Muscle of back (tissue), 13 donors: ENCODE measurements at places on chromosomes 1 and 21.
A peak's percentile ranks its signal among the peaks of the same experiment; 100 is the strongest.

GRCh38 chr1:21149855-21150432, 26.8 kb downstream of the EIF4G3 start:
- DNase-seq: peak; percentile 94

GRCh38 chr1:109788695-109789521, 25.2 kb upstream of the EPS8L3 start:
- DNase-seq: no peak

DNA sequence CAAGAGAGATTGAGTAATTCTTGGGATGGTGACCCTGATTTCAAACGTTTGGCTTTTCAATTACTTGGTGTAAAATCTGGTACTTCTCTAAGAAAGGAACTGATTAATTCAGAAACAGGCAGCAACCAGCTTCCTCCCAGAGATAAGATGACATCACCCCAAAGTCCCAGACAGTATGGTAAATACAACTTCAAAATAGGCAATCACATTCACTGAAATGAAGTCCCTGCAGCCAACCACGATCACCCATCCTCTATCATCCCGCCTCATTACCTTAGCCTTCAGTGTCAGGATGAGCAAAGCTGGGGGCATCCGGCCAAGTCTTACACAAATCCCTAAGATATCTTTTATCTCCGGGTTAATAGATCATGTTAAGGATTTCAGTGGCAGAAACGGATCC, 26.4 kb upstream of the RUNX1 start:
- DNase-seq: peak; percentile 35

GRCh38 chr1:227796359-227796915, 19.0 kb upstream of the PRSS38 start:
- DNase-seq: no peak

- no peak for DNase-seq
Measured at GRCh38 chr1:3021801-3022401, 634 bp downstream of the ACTRT2 start.

- DNase-seq: no peak
Measured at GRCh38 chr1:158101927-158102326, 78.8 kb upstream of the CD1D start.

GRCh38 chr1:50279622-50280330, 143.5 kb downstream of the DMRTA2 start:
- DNase-seq: peak; percentile 3

DNA sequence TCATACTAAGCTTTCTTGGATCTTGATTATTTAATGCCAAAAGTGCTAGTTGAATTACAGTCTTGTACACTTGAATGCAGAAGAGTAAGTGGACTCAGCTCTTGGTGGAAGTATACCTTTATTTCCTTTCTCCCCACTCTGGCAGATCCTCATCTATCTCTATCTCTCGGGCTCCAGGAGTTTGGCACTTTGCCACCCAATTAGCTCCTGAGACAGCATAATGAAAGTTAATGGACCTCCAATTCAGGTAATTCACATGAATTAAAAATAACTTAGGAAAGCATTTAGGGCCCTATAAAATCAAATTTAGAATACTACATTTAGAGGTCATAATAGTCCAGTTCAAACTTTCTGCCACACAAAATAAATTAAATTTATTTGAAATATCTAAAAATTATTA, 67.4 kb downstream of the OLFM3 start:
- no peak for DNase-seq

DNA sequence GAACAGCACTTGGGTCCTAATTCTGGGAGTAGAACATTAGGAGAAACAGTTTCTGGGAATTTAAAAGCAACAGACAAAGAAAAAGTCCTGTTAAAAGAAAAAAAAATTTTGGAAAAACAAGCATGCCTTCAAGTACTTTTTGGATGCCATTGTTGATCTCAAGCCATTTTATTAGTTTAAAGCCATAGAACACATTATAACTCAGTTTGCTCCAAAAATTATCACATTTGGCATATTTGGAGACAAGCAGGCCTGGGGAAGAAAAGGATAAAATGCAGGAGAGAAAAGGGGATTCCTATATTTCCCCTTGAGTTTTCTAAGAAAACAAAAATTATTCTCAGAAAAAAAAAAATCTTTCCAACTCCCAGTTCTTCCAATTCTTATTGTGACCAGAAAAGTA, 146.8 kb downstream of the TENT5C start:
- DNase-seq: no peak

DNA sequence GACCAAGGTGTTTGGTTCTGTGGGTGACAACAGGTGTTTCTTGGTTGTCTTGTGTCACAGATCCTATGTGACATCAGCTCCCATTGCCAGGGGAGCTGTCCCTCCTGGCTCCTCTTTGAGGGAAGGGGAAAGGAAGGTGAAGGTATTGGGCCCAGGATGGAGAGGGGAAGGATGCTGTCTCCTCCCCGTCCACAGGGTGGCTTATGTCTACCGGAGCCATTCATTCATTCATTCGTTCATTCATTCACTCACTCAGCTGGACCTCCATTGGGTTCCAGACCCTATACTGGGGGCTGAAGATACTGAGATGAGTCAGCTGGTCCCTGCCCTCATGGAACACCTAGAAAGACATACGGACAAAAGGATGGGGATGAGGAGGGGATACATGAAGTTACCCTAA, 38.9 kb downstream of the EPHB2 start:
- DNase-seq: no peak

DNA sequence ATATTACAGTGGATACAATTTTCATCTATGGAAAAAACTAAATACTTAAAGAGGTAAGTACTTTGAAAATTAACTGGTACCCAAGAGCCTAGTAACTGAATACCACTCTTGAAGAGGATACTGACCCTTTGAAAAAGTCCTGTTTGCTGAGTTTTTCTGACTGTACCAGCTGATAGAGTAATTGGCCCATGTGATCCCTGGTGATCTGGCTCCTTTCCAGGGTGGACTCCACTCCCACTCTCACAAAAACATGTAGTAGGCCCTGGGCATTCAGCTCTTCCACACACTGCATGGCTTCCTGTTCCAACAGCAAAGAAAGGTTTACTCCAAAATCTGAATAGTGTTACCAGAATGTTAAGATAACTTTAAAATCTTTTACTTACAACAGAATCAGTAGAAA, 53.6 kb upstream of the HP1BP3 start:
- DNase-seq: no peak

GRCh38 chr1:68696221-68696620, 199.3 kb upstream of the DEPDC1 start:
- no peak for DNase-seq

DNA sequence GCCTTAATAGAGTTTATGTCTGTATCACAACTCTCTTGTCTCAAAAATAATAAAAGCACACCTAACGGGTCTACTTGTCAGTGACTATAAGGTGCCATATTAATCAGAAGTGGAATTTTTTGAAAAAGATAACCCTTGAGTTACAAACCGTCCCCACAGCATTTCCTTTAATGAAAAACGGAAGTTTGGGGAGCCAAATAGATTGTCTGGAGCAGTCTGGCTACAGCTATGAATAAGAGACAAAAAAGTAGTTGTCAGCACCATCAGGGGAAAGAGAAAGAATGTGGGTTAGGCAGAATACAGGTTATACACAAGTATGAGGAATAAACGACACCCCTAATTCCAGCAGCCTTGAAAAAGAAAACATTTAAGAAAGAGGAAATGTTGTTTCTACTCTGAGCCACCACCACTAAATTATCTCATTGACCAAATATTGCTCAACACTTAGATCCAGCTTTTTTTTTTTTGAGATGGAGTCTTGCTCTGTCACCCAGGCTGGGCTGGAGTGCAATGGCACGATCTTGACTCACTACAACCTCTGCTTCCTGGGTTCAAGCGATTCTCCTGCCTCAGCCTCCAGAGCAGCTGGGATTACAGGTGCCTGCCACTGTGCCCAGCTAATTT, 29.4 kb upstream of the USP24 start:
- no peak for DNase-seq

DNA sequence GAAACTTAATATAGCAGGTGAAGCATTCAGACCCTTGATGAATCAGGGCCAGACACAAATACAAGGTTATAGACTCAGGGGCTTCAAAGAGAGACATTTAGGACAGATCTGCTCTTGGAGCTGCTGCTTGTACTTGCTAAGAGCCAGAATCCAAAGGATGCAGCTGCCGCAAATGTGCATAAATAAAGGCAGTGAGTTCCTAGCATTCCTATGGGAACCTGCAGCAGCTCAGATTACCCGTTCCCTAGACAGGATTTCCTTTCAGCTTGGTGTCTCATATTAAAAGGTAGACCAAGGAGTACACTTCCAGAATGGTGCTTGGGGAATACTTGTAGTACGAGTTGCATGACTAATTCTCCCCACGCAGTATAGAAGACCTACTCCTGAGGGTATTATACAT, 9.7 kb upstream of the LRRC53 start:
- no peak for DNase-seq

GRCh38 chr1:19220991-19221390, 10.9 kb upstream of the UBR4 start:
- no peak for DNase-seq

- no peak for DNase-seq
Measured at GRCh38 chr1:52920791-52921291, 699 bp downstream of the ECHDC2 start.

GRCh38 chr1:41226815-41227434, 15.2 kb downstream of the SCMH1 start:
- DNase-seq: no peak

- DNase-seq: no peak
Measured at GRCh38 chr1:53634571-53634979, 104.4 kb downstream of the GLIS1 start.

DNA sequence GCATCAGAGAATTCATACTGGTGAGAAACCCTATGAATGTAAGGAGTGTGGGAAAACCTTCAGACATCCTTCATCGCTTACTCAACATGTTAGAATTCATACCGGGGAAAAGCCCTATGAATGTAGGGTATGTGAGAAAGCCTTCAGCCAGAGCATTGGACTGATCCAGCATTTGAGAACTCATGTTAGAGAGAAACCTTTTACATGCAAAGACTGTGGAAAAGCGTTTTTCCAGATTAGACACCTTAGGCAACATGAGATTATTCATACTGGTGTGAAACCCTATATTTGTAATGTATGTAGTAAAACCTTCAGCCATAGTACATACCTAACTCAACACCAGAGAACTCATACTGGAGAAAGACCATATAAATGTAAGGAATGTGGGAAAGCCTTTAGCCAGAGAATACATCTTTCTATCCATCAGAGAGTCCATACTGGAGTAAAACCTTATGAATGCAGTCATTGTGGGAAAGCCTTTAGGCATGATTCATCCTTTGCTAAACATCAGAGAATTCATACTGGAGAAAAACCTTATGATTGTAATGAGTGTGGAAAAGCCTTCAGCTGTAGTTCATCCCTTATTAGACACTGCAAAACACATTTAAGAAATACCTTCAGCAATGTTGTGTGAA, 12.8 kb downstream of the ZFP69B start:
- DNase-seq: no peak

DNA sequence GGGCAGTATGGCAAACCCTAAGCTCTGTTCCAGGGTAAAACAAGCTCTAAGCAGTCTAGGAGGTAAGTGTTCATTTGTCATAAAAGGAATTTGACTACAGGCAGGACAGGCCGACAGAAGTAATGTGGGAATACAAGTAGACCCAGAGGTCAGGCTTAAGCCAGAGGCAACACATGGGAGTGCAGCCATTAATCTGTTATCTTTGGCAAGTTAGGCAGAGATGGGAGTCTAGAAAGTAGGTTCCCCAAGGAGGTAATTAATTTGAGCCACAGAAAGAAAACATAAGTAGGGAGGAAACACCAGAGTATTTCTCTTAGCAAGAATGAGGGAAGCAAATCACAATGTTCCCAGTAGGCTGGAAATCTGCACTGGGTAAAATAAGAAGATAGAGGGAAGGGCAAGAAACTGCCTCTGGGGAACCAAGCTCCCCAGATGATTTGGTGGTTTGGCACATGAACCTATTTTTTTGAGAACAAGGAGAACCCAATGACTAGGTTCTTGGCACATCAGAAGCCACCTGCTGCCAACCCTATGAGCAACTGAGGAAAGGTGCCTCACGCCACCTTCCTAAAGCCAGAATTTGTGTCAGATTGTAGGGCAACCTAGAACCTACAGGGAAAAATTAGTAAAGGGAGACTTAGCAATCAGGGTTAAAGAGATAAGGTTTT, 636.4 kb upstream of the PLXNA2 start:
- no peak for DNase-seq

DNA sequence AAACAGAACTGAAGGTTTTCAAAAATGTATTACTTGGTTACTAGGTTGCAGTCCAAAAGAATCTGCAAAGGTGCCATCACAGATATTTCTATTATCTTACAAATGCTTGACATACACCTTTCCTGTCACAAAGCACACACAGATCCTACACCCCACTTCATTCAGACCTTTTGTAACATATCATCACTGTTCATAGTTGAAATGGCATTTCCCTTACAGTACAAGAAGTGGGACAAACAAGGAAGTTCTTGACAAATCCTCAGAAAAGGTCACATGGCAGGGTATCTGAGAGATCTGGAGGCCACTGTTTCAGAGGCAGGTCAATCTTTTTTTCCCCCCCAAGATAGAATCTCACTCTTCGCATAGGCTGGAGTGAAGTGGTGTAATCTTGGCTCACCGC, 21.3 kb downstream of the TOR1AIP2 start:
- DNase-seq: no peak

- DNase-seq: no peak
Measured at GRCh38 chr1:178258536-178258935, 164.6 kb downstream of the RASAL2 start.

GRCh38 chr1:1197551-1198422, 8.6 kb downstream of the TNFRSF18 start:
- no peak for DNase-seq

DNA sequence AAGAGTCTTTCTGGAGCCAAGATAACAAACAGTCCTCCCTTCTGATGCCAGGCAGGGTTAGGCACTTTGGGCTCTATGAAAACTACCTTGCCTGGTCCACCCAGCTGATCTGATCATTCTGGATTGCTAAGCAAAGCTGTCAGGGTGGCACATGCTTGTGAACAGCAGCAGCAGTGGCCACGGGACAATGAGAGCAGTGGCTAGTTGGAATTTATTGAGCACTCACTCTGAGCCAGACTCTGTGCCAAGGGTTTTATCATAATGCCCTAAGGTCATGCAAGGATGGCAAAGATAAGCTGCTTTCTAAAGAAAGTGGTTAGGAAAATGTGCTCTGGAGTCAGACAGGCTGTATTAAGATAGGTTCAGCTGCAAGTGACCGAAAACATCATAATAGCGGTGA, 390.4 kb upstream of the VAMP3 start:
- DNase-seq: no peak

DNA sequence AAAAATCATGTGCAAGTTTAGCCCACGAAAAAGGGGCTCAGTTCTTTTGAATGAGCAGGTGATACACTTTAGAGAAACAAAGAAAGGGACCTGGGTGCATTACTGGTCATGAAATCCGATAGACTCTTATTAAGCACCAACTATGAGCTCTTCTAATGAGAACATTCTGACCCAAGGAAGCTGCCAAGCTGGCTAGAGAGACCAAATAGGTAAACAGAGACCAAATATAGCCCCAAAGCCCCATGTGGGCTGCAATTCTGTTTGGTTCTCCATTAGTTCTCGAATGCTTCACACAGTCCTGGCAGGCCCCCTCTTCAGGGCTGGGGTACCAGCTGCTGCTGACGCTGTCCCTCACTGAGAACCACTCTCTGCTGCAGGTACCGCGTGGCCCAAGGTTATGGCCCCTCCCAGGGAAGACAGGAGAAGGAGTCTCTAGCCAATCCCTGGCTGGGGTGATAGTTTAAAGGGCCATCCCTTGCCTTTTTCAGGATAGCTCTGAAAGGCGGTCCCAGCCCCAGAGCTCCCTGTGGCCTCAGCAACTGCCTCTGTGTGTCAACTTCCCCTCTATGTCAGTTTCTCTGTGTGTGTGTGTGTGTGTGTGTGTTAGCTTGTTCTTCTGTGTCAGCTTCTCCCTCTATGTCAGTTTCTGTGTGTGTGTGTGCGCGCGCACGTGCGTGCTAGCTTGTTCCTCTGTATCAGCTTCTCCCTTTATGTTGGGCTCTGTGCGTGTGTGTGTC, 7.1 kb upstream of the UBXN10 start:
- no peak for DNase-seq
